Epithelial cell of prostate (primary cell): ENCODE measurements at places on chromosomes 1 and 21.

DNA sequence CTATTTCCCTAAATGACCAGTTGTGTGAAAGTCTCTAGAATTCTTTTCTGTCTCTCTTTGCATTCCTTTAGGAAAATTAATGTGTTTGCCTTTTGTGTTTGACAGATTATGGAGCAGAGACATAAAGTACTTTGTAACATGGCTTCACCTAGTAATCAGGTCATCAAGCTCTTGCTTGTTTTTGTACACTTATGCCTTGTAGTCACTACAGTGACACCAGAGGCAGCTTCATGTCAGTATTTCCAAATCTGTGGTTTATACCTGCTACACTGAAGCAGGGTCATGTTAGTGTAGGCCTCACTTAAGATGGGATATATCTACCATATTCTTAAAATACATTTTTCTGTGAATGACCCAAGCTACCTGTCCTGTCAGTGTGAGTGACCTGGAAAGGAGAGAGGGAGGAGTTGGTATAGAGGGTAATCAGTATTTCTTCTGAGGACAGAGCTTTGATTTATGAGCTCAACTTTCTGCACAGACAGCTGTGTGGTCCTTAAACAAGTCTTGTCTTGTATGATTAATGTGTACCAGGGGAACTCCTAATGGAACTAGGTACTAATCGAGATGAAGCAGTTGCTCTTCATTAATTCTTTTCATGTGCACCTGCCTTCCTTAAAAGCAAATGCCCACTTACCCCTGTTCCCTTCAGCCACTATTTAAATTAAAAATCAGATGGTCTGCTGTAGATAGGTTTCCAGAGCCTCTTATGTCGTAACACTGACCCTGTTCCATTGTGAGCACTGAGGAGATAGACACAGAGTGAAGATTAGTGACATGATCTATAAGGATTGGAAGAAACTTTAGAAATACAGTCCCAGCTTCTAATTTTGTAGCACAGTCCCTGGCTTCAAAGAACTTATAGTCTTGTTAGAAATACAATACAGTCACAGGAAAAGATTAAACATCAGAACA, 45.7 kb downstream of the MACO1 start:
- DNase-seq, result peak; percentile 34

- DNase-seq, result no peak
Measured at GRCh38 chr1:92975551-92976232, 14.4 kb upstream of the DIPK1A start.

DNA sequence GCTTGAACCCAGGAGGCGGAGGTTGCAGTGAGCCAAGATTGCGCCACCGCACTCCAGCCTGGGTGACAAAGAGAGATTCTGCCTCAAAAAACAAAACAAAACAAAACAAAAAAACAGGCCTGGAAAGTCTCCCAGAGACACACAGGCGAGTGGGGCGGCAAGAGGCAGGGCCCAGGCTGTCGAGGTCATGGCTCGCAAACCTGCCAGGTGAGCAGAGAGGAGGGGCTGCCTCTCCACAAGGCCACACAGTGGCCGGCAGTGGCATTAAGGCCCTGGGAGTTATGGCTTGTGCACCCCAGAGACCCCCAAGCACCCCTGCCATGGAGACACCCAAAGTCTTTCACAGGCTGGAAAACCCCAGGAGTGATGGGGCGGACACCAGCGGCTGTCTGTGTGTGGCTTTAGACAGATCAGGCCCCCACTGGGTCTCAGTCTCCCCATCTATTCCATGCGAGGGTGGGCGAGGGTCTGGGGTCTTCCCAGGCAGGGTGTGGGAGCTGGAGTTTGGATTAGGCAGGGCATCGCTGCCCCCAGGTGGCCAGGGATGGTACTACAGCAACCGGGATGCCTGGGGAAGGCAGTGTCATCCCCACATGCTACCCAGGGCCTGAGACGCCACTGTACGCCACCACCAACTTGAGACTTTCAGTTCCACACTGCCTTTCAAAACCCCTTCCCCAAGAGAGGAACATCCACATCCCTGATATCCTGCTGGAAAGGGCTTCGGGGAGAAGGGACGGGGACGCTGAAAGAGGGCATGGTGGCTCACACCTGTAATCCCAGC, 7.3 kb upstream of the CTRC start:
- no peak for DNase-seq

DNA sequence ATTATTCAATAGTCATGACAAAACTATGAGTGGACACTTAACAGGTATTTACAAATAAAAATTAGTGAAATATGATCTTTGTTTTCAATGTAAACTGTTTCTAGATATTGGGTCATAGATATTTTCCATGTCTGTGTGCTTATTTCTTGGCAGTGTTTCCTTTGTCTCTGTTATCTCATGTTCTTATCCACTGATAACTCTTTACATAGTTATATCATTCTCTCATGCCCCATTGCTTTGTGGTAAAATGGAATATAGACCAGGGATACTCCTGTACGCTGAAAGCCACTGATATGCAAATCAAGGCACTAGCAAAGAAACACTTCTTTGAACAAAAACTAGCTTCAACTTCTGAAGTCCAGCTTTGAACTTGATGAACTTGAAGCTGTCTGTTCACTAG, 113.1 kb downstream of the ITSN1 start:
- DNase-seq, result no peak

- no peak for DNase-seq
Measured at GRCh38 chr1:228278432-228278941, 70.6 kb downstream of the OBSCN start.

DNA sequence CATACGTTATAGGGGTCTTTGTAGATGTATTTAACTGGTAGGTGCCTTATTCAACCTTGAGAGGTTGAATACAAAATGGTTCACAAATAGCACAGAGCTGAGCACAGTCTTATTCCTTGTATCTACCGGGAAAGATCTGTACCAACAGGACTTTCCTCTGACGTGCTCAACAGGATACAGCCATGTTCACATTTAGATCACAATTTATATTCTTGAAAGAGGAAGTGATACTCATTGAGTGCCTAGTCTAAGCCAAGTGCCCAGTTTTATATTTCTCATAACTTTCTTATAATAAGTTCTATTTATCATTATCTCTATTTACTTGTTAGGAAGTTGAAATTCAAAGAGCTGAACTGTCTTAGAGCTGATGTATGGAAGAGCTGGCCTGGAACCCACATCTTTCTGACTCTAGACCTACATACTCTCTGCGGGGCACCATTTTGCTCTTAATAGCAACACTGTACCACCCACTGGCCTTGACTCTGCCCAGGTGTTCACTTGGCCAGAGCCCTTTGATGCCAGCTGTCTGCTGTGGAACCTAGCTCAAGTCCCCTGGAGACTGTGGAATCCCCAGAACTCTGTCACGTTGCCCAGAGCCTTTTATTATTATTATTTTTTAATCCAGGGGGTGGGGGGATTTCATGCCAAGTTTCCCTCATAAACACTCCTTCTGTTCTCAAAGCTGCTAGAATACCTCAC, 156.2 kb downstream of the TPR start:
- no peak for DNase-seq

- DNase-seq, result peak; percentile 68
Measured at GRCh38 chr1:19903621-19904020, 19.8 kb downstream of the PLA2G2E start.

DNA sequence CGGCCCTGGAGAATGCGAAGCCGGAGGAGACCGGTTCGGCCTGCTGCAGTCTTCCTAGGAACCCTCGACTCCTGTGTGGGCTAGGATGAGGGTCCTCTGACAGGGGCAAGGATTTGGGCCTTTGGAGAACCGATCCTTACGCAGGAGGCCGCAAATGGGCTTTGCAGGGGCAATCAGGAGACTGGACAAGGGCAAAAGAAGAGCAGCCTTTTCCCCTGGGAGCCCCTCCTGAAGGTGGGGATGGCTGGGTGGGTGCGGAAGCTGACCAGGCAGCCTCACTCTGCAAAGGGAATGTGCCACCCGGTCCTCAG, 111.7 kb downstream of the NAV1 start:
- no peak for DNase-seq

DNA sequence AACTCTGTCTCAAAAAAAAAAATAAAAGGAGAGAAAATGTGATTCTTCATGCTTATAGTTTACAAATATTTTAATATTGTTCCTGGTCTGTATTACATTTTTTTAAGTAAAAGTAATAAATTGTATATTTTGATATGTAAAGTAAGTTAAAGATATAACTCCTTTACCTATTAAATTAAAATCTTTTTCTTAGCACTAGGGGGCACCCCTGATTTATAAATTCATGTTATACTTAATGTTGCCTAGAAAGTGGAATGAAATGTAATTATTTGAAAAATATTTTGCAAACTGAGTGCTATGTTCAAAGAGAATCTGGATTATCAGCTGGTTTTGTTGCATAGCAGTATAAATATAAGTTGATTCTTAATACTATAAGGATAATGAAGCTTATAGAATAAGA, 49.2 kb downstream of the RALGPS2 start:
- no peak for DNase-seq

DNA sequence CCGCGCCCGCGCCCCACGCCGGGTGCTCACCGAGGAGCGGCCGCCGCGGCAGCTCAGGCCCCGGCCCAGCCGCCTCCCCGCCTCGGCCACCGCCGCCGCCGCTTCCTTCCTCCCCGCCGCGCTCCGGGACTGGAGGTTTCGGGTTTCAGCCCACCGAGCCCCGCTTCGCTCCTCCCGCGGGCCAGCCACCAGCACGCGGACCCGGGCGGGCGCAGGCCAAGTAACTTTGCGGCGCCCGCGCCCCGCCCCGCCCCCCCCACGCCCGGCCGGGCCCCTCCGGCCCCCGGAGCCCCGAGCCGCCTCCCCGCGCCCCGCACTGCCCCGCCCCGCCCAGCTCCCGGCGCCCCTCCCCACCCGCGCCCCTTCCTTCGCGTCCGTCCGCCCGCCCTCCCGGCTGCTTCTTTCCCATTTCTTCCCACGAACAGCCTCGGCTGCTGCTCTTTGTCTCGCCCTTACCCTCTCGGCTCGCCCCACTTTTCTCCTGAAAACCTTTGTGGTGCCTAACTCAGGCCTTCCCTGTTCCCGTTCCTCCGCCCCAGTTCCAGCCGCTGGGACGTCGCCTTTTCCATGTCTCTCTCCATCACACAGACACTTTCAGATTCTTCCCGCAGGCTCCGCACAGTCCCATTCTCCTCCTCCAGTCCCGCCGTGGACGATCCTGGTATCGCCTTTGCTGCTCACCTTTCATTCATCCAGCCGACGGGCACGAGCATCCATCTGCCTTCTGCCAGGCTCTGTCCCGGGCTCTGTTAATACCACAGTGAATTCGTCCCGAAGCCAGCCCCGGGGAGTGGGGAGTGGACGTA, at the start of gene GPR161:
Gene GPR161 (minus strand): TSS at position 222 of the 806 bp plus-strand sequence. CDS start 32,080 bp downstream, outside the sequence.
- no peak for DNase-seq

DNA sequence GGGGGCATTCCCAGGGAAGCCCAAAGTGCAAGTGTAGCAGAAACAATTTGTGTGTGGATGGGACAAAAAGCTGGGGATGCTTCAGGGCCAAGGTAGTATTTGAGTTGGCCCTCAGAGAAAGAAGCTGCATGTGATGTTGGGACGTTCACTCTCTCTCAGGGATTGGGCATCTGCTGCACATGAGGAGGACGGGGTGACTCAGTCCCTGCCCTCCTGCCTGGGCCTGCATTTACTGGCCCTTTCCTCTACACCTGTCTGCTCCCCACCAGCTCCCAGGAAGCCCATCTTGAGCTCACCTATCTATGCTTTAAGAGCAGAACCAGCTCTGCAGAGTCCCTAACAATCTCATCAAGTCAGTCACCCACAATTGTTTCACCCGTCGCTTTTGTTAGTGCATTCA, 23.5 kb upstream of the MPZL1 start:
- no peak for DNase-seq

- DNase-seq, result no peak
Measured at GRCh38 chr1:23772049-23772853, 6.0 kb upstream of the PITHD1 start.

GRCh38 chr1:15946571-15947381, 29.1 kb downstream of the ZBTB17 start:
- no peak for DNase-seq

GRCh38 chr1:193103759-193104501, 1.3 kb downstream of the GLRX2 start:
- DNase-seq, result no peak

- no peak for DNase-seq
Measured at GRCh38 chr1:170085091-170085490, 10.6 kb upstream of the KIFAP3 start.

DNA sequence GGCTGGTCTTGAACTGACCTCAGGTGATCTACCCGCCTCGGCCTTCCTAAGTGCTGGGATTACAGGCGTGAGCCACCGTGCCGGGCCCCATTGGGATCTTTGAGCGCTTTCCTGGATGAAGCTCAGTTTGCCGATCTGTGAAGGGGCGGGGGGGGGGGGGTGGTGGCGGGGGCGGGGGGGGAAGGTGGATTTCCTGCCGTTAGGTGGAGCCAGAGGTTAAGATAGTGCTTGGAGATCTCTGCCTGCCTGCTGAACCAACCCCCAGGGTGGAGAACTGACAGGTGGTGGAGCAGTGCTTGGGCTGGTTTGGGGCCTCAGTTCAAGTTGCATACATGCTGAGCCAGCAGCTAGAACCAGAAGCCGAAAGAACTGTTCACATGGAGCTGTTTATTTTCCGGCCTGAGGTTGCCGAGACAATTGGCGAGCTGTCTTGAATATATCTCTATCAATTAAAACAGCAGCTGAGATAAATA, 1.7 kb downstream of the TMCC2 start:
- peak; percentile 27 for DNase-seq

DNA sequence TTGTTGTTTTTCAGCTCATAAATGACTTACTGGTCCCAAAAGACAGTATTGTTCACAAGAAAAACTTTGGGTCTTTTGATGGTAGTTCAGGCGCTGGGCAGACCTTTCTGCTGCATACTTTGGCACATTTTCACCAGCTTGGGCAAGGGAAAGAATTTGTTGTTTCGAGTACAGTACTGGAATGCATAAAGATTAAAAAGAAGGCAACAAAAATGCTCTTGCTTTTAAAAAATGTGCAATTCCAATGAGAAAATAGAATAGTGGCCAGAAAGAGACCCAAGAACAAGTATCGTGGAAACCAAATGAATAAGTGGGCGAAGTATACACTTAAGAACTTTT, 56.0 kb downstream of the CLIC6 start:
- DNase-seq, result no peak

- DNase-seq, result no peak
Measured at GRCh38 chr1:228031276-228031995, 24.6 kb downstream of the WNT3A start.

DNA sequence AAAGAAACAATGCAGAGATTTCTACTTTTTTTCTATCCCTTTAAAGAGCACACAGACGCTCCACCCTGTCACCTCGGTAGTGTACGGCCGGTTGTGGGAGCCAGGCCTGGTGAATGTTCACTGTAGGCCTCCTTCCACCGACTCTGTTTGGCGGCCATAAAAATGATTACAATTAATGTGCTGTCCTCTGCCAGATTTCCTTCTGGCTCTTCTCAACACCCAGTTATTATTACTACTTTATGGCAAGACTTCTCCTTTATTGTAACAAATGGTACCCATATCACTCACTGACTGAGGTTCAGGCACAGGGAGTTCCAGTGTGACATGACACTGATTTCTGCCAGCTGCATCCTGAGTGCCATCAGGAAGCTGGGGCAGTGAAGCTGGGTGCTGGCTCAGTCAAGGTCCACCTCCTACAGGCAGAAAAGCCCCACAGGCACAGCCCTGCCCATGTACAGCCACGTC, 37.4 kb downstream of the GPR161 start:
- DNase-seq, result no peak
